CD4-positive, CD25-positive, alpha-beta regulatory T cell (primary cell): ENCODE measurements at places on chromosomes 3 and 15.

GRCh38 chr15:92654662-92655061 lies 913 bp downstream of the FAM174B start:
- no peak for DNase-seq

DNA sequence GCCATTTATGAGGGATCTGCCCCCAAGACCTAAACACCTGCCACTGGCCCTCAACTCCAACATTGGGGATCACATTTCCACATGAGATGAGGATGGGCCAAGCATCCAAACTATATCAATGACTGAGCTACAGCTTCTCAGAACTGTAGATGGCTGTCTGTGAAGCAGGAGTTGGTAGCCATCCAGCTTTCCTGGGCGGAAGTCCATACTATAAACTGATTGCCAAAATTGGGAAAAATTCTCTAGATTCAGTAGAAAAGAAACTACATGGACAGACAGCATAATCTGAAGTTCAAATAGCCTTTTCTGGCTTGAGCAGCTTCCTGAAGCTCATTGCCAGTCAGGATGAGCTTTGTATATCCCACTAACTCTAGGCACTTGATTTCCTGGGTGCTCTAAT lies 214.7 kb upstream of the ZBTB20 start:
- no peak for DNase-seq

- DNase-seq = no peak
Observed at GRCh38 chr3:39457361-39457760, 10.1 kb upstream of the MOBP start.

DNA sequence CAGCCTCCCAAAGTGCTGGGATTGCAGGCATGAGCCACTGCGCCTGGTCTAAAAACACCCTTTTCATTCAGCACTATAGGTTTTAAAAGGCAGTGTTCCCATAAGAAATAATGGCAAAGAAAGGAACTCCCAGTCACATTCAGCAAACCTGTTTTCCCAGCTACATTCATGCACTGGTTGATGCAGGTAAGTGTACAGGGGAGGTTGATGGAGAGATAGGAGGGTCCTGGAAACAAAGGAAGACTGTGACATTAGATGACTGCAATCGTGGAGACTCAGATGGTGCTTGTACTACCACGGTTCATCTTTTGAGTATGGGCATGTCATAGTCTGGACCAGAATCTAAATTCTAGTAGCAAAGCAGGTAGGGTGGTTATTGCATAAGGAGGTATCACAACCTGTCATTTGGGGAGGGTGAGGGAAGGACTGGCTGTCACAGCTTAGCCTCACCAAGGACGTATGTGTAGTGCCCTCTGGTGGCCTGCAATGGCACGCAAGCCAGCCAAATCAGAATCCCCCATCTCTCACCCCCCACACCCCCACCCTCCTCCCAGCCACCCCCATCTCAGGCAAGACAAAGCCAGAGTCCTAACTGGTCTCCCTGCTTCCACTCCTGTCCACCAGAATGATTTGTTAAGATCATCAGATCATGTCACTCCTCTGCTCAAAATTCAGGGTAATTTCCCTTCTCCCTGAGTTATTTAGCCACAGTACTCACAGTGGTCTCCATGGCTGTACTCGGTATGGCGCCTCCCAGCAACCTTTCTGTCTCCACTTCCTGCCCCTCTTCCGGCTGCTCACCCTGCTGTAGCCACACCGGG lies 28.8 kb upstream of the UBL7 start:
- DNase-seq = peak; percentile 59

GRCh38 chr3:29065211-29065785 lies 215.6 kb upstream of the RBMS3 start:
- no peak for DNase-seq

DNA sequence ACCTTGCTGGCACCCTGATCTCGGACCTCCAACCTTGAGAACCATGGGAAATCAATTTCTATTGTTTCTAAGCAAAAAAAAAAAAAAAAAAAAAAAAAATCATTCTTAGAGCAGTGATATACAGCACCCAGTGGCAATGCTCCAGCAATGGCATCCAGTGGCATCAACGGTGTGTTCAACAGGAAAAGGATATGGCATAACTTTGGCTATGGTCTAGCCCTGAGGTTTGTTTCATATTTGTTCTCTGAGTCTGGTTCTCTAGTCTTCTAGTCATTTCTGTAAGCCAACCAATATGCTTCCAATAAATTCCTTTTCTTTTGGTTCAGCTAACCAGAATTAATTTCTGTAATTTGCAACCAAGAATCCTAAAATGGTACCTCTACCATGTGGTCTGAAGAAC lies 19.2 kb downstream of the DENND4A start:
- no peak for DNase-seq

- DNase-seq = no peak
Observed at GRCh38 chr15:37165395-37165794, 65.0 kb upstream of the MEIS2 start.

- DNase-seq = no peak
Observed at GRCh38 chr15:75023872-75024636, 664 bp downstream of the PPCDC start.

DNA sequence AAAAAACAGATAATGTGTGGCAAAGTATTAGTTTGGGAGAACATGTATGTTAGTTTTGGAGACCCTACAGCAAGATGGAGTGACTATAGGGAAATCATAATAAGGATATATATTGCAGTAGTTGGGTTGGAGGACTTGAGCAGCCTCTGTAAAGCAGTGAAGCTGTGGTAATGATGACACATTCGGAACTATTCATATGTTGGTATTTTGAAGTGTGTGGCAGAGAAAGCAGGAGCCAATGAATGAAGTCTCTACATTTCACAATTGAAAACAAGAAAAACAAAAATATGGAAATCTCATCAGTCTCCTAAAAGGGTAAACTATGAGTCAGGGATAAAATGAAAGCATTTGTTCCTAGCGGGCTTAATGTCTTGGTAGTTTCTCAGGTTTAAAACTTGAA lies 645.9 kb downstream of the OTOL1 start:
- no peak for DNase-seq

GRCh38 chr15:25331404-25331803 lies 107.4 kb downstream of the UBE3A start:
- DNase-seq = no peak

- no peak for DNase-seq
Observed at GRCh38 chr15:40363611-40364010, 5.6 kb downstream of the DISP2 start.

DNA sequence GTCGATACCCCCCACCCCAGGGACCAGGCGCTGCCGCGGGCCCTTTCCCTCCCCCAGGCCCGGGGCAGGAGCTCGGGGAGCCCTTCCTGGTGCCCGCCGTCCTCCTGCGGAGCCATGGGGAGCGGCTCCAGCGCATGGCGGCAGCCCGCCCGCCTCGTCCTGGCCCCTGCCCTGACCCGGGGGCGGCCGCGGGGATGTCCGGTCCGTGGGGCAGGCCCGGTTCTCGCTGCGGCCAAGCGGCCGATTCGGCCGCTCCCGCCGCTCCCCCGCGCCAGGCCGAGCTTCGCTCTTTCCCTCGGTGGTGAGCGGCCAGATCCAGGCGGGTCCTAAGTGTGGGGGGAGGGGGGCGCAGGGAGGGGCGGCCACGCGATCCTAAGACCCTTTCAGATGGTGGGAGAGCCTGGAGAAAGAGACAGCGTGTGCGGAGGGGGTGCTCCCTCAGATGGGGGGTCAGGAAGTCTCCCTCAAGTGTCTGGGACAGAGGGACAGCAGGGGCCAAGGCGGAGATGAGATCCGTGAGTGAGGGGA lies 1.3 kb downstream of the NEIL1 start:
- DNase-seq = no peak

DNA sequence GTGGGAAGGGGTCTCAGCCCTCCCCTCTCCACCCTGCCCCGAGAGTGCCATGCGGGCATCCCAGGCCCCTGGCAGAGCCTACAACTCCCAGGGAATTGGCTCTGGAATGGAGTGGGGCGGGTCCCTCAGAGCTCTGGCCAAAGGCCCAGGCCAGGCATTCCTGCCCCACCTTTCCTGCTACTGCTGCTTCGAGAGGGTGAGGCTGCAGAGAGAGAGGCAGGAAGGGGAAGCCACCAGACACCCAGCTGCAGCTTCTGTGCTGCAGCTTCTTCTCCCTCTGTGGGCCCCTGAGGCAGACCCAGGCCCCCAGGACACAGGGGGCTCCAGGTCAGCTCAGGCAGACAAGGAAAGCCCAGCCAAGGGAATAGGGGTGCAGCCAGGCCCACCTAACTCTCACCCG lies 2.7 kb downstream of the ALS2CL start:
- DNase-seq = no peak

DNA sequence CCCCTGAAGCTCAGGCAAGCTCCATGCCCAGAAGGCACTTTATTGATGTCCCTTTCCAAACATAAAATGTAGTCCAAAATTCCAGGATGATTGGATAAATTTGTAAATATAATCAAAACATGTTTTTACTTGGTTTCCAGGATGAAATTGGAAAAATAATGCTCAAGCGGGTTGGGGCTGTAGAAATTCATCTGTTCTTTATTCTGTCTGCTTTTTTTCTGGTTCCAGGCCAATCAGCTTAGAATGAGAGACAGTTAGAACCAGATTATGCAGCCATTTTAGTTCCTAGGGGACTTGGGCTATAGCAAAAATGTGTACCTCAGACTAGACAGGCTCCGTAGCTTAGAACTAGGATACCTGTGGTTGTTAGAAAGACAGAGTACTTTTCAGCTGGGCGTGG lies 450.8 kb downstream of the MCTP2 start:
- no peak for DNase-seq
